ENCODE measurements at places on chromosomes 6 and 20. TPM values are rescaled to one million over a fixed set of nuclear protein-coding genes. Genes with fewer than 3 reads are reported as not detected.

The SYCP2L gene
- total RNA-seq, result not detected

The BPI gene
- not detected for total RNA-seq

The MUC22 gene
- total RNA-seq, result not detected

The NRN1 gene
- total RNA-seq, result not detected

The DLGAP4 gene
- 28.4 TPM for total RNA-seq

The SIM1 gene
- not detected for total RNA-seq

The C6orf52 gene
- total RNA-seq, result not detected

The EFCAB8 gene
- total RNA-seq, result 0.14 TPM

The FOXS1 gene
- 2.0 TPM for total RNA-seq

The KCNB1 gene
- total RNA-seq, result under 0.01 TPM

The SLC17A3 gene
- total RNA-seq, result not detected

The ETV7 gene
- total RNA-seq, result 0.29 TPM

The FAM135A gene
- 12.9 TPM for total RNA-seq

The TCF21 gene
- 10.3 TPM for total RNA-seq

The C6orf141 gene
- total RNA-seq, result 0.72 TPM

The GABRR2 gene
- total RNA-seq, result 0.14 TPM
